ENCODE measurements at places on chromosomes 5 and 9. TPM values are rescaled to one million over a fixed set of nuclear protein-coding genes. Genes with fewer than 3 reads are reported as not detected.

- H3K27me3 ChIP-seq: no peaks in the 10 kb centered on the region
- no peaks in the 10 kb centered on the region for H3K36me3 ChIP-seq
- no peak for DNase-seq
- H3K4me1 ChIP-seq: no peaks in the 10 kb centered on the region
Observed at GRCh38 chr5:151697452-151697851, 10.7 kb upstream of the SPARC start.

DNA sequence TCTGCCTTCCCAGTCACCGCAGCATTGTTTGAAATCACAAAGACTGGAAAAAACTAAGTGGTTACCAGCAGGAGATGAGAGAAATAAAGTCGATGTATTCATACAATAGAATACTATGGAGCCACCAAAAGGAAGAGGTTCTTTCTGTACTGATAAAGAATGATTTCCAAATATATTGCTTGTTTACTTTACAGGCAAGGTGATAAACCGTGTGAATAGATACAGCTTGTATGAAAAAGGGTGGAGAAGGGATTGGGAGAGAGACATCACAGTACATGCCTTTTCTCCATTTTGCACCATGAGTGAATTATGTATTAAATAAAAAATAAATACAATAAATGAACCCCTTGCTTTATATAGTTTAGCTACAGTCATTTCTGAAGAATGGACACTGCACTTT, 91.7 kb downstream of the RFK start:
- H3K27ac ChIP-seq: no peak overlapping the region
- H3K4me3 ChIP-seq: no peak overlapping the region
- H3K4me1 ChIP-seq: peaks cover 2% of the 10 kb centered on the region

ATP10B gene
- total RNA-seq: 0.43 TPM

RPL35 gene
- 2,123 TPM for total RNA-seq

SLC4A9 gene
- not detected for total RNA-seq
